ENCODE measurements at places on chromosomes 12 and 14. TPM values are rescaled to one million over a fixed set of nuclear protein-coding genes. Genes with fewer than 3 reads are reported as not detected.

- no peaks in the 10 kb centered on the region for H3K36me3 ChIP-seq
- no peak overlapping the region for H3K27ac ChIP-seq
- H3K4me1 ChIP-seq = peaks cover 5% of the 10 kb centered on the region
- DNase-seq = no peak
- no peaks in the 10 kb centered on the region for H3K27me3 ChIP-seq
Observed at GRCh38 chr12:67433385-67434175, 164.4 kb downstream of the CAND1 start.

GRCh38 chr14:87656315-87656714 is 336.7 kb downstream of the GALC start:
- no peaks in the 10 kb centered on the region for H3K27me3 ChIP-seq
- no peaks in the 10 kb centered on the region for H3K4me1 ChIP-seq
- no peak overlapping the region for H3K27ac ChIP-seq

GRCh38 chr14:98997526-98998205 is 274.3 kb downstream of the BCL11B start:
- DNase-seq = no peak
- H3K36me3 ChIP-seq = no peaks in the 10 kb centered on the region
- no peak overlapping the region for H3K27ac ChIP-seq

GRCh38 chr14:69441948-69442347 is 42.6 kb upstream of the PLEKHD1 start:
- no peaks in the 10 kb centered on the region for H3K27me3 ChIP-seq
- no peaks in the 10 kb centered on the region for H3K4me1 ChIP-seq
- no peak for DNase-seq
- no peak overlapping the region for H3K4me3 ChIP-seq

AQP2 gene
- not detected for polyA plus RNA-seq

BMAL2 gene
- 1.7 TPM for polyA plus RNA-seq
